ENCODE measurements at places on chromosomes 16 and 17.

- H3K27me3 ChIP-seq = no peaks in the 10 kb centered on the region
- H3K4me3 ChIP-seq = no peak overlapping the region
- no peak for DNase-seq
- no peaks in the 10 kb centered on the region for H3K4me1 ChIP-seq
- H3K36me3 ChIP-seq = no peaks in the 10 kb centered on the region
- no peak overlapping the region for H3K27ac ChIP-seq
These were observed 274.5 kb downstream of the GRIN2A start for GRCh38 chr16:9907752-9908151.

DNA sequence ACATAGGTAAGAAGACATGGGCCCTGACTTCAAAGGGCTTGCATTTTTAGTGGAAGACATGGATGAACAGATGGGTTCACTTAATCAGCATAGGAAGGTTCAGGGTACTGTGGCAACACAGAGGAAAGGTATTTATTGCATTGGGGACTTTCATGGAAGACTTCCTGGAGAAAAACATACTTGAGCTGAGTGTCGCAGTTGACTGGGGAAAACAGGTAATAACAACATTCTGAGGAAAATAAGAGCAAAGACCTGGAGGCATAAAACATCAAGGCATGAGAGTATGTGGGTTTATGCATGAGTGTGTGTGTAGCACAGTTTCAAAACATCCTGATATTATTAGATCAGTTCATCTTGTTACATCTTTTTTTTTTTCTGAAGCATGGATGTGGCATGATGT lies 82.7 kb downstream of the MAP2K6 start:
- H3K4me3 ChIP-seq = no peak overlapping the region
- no peak overlapping the region for H3K27ac ChIP-seq

- H3K4me3 ChIP-seq = no peak overlapping the region
- H3K27ac ChIP-seq = no peak overlapping the region
- no peaks in the 10 kb centered on the region for H3K27me3 ChIP-seq
- H3K4me1 ChIP-seq = no peaks in the 10 kb centered on the region
These were observed 13.0 kb upstream of the PIK3R6 start for GRCh38 chr17:8880466-8880865.

DNA sequence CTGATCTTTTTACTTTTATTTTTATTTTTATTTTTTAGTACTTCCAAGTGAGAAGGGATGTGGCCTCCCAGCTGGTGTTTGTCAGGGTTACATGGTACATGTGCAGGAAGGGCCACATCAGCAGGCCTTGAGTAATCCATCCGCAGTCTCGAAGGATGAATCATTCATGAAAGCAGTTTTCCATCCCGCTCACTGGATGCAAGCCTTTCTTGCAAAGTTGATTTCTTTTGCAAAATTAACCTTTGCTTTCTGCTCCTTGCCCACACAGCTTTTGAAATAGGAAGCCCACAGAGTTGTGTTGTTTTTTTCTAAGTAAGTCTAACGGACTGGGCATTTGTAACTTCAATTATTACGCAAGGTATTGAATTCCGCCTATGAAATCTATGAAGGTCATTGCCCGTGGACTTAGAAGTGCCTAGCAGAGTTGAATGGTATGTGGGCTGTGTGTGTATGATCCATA lies 157.4 kb downstream of the PRKCA start:
- no peak overlapping the region for H3K4me3 ChIP-seq
- peaks cover 46% of the 10 kb centered on the region for H3K36me3 ChIP-seq
- H3K27ac ChIP-seq = no peak overlapping the region
- peaks cover 6% of the 10 kb centered on the region for H3K4me1 ChIP-seq

GRCh38 chr17:50778471-50778870 lies 11.2 kb upstream of the ANKRD40CL start:
- no peak overlapping the region for H3K4me3 ChIP-seq
- H3K36me3 ChIP-seq = no peaks in the 10 kb centered on the region
- peaks cover 17% of the 10 kb centered on the region for H3K4me1 ChIP-seq
- no peak for DNase-seq
- peaks cover 33% of the 10 kb centered on the region for H3K27me3 ChIP-seq

DNA sequence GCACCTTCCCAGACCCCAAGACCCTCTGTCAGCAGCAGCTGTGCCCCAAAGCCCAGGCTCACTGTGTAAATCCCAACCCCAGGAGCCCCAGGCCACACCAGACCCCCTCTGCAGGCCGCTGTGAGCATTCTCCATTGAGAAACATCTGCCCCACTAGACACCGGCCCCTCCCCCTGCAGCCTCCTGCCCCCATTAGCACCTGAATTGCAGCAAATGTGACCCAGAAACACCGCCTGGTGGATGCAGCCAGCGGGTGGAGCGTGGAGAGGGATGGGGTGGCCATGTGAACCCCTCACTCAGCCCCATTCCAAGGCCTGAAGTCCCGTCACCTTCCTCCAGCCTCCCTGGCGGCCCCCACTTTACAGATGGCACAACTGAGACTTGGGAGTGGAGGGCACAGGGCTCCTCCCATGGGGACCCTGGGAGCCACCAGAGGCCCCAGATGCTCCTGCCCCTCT lies 2.2 kb downstream of the UBALD1 start:
- H3K4me1 ChIP-seq = peaks cover 14% of the 10 kb centered on the region
- H3K36me3 ChIP-seq = no peaks in the 10 kb centered on the region
- no peak overlapping the region for H3K27ac ChIP-seq
- no peaks in the 10 kb centered on the region for H3K27me3 ChIP-seq
- no peak overlapping the region for H3K4me3 ChIP-seq
- no peak for DNase-seq

DNA sequence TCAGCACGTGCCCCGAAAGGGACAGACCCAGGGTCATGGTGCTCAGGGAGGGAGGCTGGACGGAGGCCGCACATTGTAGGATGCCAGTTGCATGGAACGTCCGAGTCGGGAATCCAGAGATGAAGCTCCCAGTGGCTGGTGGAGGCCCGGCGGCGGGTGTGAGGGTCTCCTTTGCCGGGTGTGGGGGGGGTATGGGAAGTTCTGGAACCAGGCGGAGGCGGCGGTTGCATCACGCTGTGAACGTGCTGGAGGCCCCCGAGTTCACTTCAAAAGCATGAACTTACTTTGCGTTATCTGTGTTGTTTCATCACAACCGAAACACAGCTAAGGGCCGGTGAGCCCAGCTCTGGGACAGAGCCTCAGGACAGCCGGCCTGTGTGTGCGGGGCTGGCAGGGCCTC lies 73.4 kb upstream of the GNG13 start:
- H3K36me3 ChIP-seq = no peaks in the 10 kb centered on the region
- H3K27me3 ChIP-seq = no peaks in the 10 kb centered on the region
- H3K4me1 ChIP-seq = peaks cover 2% of the 10 kb centered on the region

- H3K36me3 ChIP-seq = peaks cover 6% of the 10 kb centered on the region
- no peak overlapping the region for H3K27ac ChIP-seq
- H3K4me1 ChIP-seq = peaks cover 10% of the 10 kb centered on the region
These were observed 153.5 kb upstream of the CDC42EP4 start for GRCh38 chr17:73465130-73465952.

GRCh38 chr17:74082886-74083285 lies 120.6 kb upstream of the RPL38 start:
- no peaks in the 10 kb centered on the region for H3K4me1 ChIP-seq
- no peak for DNase-seq
- H3K27me3 ChIP-seq = peaks cover 3% of the 10 kb centered on the region
- no peak overlapping the region for H3K4me3 ChIP-seq

- no peak overlapping the region for H3K4me3 ChIP-seq
- H3K4me1 ChIP-seq = peaks cover 30% of the 10 kb centered on the region
- H3K27ac ChIP-seq = no peak overlapping the region
- peak; percentile 25 for DNase-seq
These were observed 8.0 kb upstream of the DRC7 start for GRCh38 chr16:57686577-57686976.

DNA sequence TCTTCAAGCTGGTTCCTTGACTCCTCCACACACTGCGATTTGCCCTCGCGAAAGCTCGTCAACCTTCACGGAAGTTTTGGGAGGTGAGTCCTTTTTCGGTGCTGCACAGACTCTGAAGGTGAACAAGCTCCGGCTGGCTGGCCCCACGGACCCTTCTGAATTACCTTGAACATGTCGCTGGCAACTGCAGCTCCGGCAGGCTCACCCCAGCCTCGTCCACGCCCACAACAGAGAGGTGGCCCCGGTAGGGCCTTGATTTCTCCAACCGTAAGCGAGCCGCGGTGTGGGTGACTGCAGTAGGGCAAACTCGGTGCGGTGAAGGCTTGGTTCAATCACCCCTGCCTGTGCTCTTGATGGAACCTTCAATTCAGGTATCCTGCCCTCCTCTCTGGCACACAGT lies 1020.7 kb upstream of the GOT2 start:
- no peaks in the 10 kb centered on the region for H3K4me1 ChIP-seq
- H3K27me3 ChIP-seq = no peaks in the 10 kb centered on the region
- no peak for DNase-seq
- H3K27ac ChIP-seq = no peak overlapping the region

DNA sequence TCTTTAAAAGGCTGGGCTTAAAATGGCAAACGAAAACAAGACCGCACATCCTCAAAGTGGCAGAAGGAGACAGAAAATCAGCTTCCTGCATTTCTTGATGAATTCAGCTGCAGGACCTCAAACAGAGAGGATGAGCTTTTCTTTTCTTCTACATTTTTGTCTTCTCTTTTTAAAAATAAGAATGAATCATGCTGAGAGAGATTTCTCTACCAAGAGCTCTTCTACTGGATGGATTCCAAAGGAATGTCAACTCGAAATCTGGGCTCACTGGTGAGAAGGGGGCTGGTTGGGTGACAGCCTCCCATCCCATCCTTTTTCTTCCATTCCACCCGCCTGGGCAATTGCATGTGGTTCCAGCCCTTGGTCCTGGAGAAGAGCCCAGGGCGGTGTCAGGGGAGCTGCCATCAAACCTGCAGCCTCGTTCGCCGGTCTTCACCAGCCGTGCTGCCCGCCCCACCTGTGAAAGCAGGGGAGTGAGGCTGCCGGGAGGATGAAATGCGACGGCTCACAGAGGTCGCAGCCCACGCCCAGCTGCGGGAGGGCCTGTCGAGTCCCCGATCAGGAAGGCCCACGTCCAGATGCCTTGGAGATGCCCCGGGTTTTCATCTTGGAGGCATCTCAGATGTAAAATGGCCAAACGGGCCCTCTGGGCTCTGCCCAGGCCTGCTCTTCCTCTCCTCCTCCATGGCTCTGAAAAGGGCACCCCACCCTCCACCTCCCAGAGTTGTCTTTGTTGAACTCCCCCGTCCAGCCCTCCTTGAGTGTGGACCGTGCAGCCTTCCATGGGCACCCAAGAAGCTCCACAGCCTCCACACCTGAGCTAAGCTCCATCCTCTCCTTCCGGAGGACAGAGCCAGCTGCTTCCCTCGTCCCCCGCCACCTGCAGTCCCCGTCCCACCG lies 121.9 kb downstream of the FOXL1 start:
- no peaks in the 10 kb centered on the region for H3K4me1 ChIP-seq
- no peaks in the 10 kb centered on the region for H3K36me3 ChIP-seq
- no peak for DNase-seq
- no peak overlapping the region for H3K27ac ChIP-seq

- H3K27ac ChIP-seq = no peak overlapping the region
- DNase-seq = no peak
- H3K27me3 ChIP-seq = no peaks in the 10 kb centered on the region
- H3K4me1 ChIP-seq = no peaks in the 10 kb centered on the region
These were observed 29.7 kb downstream of the NDEL1 start for GRCh38 chr17:8465356-8465755.

DNA sequence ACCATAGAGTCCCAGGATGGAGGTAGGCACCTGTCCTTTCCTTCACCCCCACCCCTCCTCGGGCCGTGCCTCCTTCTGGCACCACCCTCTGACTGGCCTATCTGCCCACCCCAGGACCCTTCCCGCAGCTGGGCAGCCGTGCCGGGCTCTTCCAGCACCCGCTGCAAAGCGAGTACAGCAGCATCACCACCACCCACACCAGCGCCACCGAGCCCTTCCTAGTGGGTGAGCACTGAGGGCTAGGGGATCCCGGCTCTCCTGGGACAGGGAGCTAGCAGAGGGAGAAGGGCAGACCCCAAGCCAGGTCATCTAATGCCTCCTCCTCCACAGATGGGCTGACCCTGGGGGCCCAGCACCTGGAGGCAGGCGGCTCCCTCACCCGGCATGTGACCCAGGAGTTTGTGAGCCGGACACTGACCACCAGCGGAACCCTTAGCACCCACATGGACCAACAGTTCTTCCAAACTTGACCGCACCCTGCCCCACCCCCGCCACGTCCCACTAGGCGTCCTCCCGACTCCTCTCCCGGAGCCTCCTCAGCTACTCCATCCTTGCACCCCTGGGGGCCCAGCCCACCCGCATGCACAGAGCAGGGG lies 7.8 kb downstream of the GALK1 start:
- no peak for DNase-seq
- H3K4me3 ChIP-seq = no peak overlapping the region
- peaks cover 2% of the 10 kb centered on the region for H3K36me3 ChIP-seq
- H3K27me3 ChIP-seq = no peaks in the 10 kb centered on the region

GRCh38 chr17:1782171-1782567 lies 20.3 kb downstream of the SERPINF1 start:
- H3K27ac ChIP-seq = no peak overlapping the region
- H3K27me3 ChIP-seq = no peaks in the 10 kb centered on the region
- H3K36me3 ChIP-seq = peaks cover 22% of the 10 kb centered on the region
- no peaks in the 10 kb centered on the region for H3K4me1 ChIP-seq

DNA sequence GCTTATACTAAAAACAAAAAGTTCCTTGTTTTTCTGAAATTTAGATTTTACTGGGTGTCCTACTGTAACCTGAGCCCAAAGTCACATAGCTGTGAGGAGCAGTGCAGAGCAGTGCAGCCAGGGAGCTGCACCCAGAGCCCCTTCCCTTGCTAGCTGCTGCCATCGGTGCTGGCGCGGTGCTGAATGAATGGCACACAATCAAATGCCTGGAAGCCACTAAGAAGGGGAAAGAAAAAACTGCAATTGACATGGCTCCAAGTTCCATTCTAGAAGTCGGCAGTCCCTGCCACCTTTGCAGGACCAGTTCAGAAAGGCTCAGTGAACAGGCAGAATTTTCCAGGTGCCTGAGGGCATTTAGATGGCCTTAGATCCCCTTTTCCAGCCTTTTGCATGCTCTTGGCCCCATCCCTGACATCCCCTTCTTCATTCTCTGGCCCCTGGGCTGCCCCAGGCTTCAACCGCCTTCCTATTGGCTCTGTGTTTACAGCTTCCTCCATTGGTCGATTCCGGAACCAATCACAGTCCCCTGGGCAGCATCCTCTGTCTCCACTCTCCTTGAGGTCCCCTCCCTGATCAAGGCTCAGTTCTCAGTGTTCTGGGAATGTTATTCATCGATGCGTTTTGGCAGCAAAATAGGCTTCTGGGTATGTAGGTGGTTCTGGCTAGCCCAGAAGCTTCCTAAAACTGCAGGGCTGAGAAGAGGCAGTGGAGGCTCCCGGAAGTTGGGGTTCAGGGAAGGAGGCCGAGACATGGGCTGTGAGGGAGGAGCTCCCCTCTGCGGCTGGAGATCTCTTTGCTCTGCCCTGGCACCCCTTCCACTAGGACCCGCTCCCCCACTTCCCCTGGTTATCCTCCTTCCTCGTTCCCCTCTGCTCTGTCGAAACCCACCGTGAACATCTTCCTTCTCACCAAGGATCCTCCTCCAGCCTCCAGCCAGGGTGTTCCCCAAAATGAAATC lies 37.9 kb downstream of the ATP2C2 start:
- H3K4me1 ChIP-seq = peaks cover 4% of the 10 kb centered on the region
- no peak overlapping the region for H3K27ac ChIP-seq
- H3K4me3 ChIP-seq = no peak overlapping the region
- no peaks in the 10 kb centered on the region for H3K36me3 ChIP-seq
- peaks cover 27% of the 10 kb centered on the region for H3K27me3 ChIP-seq
- no peak for DNase-seq

- no peaks in the 10 kb centered on the region for H3K36me3 ChIP-seq
- peaks cover 3% of the 10 kb centered on the region for H3K4me1 ChIP-seq
- H3K27ac ChIP-seq = no peak overlapping the region
- peaks cover 29% of the 10 kb centered on the region for H3K27me3 ChIP-seq
- DNase-seq = no peak
These were observed 151.1 kb upstream of the GSE1 start for GRCh38 chr16:85461814-85462713.
